ENCODE measurements at places on chromosomes 1 and 21.

DNA sequence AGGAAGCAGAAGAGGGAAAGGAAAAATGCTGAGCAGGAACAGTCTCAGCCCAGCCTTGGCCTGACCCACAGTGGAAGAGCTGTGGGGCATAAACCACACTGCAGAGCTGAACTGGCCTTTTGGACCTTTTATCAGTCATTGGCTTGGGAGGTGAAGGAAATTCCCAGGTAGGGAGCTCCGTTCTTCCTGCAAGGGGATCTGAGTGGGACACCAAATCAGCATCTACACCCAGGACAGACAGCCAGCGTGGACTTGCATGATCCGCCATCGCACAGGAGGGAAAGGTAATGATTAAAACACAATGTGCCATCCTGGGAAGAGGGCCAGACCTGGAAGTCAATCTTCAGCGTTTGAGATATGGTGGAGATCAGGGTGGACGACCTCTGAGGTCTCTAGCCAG is 1.2 kb upstream of the MTFR1L start:
- no peak for DNase-seq

GRCh38 chr1:82788038-82788437 is 987.3 kb downstream of the ADGRL2 start:
- DNase-seq: no peak

GRCh38 chr21:33651965-33652680 is 9.8 kb downstream of the ITSN1 start:
- no peak for DNase-seq

DNA sequence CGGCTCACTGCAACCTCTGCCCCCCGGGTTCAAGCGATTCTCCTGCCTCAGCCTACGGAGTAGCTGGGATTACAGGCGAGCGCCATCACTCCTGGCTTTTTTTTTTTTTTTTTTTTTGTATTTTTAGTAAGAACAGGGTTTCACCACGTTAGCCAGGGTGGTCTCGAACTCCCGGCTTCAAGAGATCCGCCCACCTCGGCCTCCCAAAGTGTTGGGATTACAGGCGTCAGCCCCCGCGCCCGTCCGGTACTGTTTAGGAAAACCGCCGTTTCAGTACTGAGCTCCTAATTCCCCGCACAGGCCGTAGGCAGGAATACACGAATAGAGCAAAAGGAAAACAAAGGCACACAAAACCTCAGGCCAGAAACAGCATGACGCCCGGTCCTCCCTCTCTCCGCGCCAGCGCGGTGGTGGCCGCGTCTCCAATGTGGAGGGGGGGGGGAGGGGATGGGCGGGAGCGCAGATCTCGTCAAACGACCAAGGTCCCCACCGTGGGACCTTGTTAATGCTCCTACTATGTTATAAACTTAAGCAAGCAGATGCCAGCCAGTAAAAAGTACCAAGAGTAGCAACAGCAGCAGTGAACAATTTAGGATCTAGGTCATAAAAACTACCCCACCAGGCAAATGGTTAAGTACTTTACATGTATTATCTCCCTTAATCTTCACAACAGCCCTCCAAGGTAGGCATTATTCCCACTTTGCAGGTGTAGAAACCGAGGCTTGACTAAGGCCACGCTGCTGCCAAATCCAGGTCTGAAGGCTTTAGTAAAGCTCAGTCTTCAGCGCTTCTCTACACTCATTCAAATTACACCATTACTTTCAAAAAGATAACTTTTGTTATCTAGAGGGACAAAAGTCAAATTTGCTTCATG is 648 bp upstream of the ADAR start:
- peak; percentile 40 for DNase-seq

DNA sequence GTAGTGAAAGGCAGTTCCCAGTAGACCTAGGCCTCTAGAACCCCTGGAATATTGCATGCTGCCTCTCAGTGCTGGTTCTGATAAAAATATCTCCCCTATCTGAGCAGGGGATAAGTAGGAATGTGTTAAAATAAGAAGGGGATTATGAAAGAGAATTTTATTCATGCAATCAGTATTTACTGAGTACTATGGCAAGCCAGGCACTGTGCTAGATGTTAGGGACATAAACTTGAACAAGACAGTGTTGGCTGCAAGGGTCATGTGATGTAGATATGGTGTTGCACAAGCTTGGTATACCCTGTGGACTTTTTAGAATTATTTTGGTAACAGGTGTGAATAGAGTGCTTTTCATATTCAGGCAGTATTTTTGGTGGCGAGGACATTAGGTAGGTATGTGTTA is 23.6 kb downstream of the NOS1AP start:
- no peak for DNase-seq

DNA sequence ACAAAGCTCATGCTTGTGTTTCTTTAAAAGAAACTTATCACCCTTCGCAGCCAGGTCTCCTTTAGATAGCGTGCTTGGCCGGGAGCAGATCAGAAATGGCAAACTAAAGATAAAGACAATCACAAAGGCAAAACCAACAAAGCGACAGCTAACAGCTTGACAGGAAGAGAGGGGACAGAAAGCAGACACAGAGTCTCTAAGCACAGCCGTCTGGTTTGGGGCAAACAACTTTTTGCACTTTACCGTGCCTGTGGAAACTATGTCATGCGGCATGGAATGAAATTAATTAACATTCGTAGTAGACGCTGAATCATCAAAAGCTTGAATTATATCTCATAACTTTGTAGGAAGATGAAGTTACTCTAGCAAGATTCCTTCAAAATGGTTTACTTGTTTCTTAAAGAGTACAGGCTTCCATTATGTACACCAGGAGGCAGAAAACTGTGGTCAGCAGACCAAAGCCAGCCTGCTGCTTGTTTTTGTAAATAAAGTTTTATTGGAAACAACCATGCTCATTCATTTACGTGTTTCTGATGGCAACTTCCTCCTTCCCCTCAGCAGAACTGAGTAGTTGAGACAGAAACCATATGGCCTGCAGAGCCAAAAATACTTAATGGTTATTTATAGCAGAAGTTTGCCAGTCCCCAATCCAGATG is 183.2 kb downstream of the KIF26B start:
- no peak for DNase-seq

DNA sequence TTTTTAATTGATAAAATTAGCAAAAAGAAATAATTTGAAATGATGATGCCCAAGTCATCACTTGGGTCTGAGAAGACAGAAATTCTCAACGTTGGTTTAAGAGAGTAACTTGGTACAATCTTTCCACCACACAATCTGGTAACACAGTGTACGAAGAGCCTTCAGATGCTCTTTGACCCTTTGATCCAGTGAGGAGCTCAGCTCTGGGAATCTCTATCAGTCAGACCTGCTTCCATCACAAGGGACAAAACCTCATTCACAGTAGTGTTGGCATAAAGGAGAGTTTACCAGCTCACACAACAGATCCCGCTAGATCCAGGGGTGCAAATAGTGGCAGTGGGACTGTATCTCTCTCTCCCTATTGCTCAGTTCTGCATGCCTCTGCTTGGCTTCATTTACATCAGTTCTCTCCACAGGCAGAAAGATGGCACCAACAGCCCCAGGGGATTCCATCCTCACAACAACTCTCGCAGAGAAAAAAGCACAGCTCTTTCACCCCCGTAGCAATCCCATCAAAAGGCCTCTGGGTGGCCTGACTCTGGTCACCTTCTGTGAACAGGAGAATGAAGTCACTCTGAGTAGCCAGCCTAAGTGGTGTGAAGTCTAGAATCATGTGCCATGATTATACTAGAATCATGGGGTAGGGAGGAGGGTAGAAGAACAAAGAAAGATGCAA is 119.7 kb downstream of the ZNF281 start:
- no peak for DNase-seq

- no peak for DNase-seq
Measured at GRCh38 chr1:92478393-92478792, 8.3 kb downstream of the GFI1 start.

DNA sequence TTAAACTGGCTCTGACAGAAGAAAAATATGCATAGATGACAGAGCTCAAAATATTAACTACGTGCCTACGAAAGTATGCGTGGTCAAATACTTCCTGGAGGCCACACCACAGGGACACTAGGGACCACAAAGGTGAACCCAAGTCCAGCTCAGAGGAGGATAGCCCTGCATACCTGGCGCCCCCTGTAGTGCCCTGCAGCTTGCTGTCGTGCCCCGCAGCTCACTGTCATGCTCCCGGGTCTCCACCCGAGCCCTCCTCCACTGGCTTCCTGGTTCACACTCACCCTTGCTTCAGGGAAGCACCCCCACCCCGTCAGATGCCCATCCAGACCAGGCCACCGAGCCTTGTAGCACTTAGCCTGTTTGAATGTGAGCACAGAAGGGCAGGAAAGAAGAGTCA is 16.7 kb upstream of the NADK start:
- DNase-seq: no peak

DNA sequence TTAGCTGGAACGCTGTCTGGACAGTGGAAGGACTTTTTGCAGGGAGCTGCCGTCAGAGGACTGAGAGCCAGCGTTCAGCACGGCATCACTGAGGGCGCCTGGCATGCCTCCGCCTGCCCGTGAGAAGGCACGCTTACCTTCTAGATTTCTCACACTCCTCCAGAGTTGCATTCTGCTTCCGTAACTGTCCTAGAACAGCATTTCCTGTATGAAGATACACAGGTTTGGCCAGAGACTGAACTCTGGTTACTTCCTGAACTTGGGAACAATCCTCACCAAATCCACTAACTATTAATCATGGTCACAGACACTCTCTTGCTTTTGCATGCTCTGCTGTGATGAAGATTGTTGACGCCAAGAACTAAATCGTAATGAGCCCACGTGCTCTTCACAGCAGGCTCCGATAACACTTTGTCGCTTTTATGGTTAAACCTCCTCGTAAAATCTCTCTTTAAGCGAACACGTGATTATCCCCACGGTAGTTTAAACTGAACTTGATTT is 93.5 kb downstream of the KIF26B start:
- DNase-seq: no peak

GRCh38 chr1:230113593-230114236 is 46.7 kb downstream of the GALNT2 start:
- peak; percentile 82 for DNase-seq

- DNase-seq: no peak
Measured at GRCh38 chr1:7754234-7754633, 16.9 kb upstream of the VAMP3 start.

DNA sequence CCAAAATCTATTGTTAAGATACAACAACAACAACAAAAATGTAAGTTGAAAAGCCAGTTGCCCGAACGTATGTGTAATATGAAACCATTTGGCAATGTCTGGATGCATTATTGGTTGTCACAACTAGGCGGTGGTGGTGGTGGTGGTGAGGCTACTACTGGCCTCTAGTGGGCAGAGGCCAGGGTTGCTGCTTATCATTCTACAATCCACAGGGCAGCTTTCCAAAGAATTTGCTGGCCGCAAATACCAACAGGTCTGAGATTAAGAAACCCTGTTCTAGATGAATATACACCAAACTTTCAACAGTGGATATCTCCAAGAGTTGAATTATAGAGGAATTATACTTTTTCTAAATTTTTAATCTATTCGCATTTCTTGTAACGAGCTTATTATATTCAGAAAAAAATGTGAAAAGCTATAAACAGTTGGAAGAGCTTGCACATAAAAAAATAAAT is 26.8 kb upstream of the ZNF697 start:
- peak; percentile 14 for DNase-seq

DNA sequence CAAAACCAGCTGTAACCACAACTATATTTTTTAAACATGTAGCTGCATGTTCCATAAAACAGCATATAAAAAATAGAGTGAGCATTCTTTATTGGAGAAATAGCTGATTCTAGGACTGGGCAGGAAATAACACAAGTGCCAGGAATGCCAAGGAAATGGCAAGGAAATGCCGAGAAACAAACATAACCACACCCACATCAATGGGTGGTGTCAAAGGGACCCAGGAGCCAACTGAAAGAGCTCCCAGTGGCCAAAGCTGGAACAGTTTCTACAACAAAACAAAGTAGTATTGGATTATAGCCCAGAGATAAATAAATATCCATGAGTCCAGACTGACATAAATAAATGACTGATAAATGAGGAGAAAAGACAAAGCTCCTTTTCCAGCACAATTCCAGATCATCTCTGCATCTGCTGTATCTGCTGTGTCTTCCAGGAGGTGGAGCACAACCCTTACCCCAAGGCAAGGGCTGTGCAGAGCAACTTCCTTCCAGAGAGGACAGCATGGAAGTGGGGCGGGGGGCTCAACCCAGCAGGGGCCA is 28.1 kb downstream of the ADARB1 start:
- DNase-seq: peak; percentile 80

DNA sequence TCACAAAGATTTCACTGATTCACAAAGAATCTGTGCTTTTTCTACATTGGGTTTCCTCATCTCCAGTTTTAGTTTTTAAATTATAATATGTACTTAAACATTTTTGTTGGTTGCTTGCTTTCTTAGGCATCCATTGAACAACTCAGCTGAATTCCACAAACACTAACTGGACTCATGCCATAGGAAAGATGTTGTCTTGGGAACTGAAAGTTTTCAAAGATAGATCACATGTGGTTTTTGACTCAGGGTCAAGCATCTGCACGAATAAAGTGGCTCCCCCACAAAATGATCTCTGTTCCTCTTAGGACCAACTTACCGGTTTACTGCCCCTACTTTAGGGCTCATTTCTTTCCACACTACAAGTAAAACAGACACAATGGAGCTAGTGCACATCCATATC is 3.1 kb upstream of the KRTAP21-1 start:
- no peak for DNase-seq

GRCh38 chr1:94236013-94236491 is 1.3 kb downstream of the ARHGAP29 start:
- no peak for DNase-seq

DNA sequence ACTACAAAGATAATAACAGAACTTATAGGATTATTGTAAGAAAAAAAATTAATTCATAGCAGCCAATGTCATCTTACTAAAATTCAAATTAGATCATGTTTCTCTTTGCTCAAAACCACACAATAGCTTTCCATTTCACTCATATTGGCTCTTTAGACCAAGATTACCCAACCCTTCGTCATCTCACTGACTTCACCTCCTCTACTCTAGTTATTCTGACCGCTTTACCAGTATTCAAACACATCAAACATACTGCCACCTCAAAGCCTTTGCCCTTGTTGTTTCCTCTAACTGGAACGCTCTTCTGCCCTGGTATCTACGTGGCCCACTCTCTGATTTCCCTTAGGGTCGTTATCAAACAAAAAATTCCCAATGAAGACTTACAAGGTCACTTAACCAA is 1.7 kb downstream of the ANGPTL3 start:
- DNase-seq: no peak

DNA sequence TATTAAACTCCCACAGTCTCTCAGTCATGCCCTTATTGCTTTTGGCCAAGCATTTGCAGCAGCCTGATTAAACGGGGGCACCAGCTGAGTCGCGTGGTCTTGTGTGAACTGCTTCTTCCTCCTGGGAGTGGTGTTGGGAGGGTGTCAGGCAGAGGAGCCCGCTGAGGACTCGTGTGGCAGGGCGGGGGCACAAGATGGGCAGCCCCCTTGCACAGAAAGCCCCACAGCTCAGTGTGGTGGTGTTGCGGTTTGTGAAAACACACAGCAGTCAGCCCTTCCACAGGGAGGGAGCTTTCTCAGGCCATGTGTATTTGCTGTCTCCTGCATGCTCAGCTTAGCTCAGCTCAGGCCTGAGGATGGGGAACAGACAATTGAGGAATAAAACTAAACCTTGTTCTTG is 22.4 kb downstream of the PEX14 start:
- DNase-seq: no peak
